Hepatic stellate cell (primary cell): ENCODE measurements at places on chromosomes 6 and 20.
A peak's percentile ranks its signal among the peaks of the same experiment; 100 is the strongest.

- no peak for DNase-seq
Measured at GRCh38 chr6:68710916-68711315, 75.8 kb downstream of the ADGRB3 start.

DNA sequence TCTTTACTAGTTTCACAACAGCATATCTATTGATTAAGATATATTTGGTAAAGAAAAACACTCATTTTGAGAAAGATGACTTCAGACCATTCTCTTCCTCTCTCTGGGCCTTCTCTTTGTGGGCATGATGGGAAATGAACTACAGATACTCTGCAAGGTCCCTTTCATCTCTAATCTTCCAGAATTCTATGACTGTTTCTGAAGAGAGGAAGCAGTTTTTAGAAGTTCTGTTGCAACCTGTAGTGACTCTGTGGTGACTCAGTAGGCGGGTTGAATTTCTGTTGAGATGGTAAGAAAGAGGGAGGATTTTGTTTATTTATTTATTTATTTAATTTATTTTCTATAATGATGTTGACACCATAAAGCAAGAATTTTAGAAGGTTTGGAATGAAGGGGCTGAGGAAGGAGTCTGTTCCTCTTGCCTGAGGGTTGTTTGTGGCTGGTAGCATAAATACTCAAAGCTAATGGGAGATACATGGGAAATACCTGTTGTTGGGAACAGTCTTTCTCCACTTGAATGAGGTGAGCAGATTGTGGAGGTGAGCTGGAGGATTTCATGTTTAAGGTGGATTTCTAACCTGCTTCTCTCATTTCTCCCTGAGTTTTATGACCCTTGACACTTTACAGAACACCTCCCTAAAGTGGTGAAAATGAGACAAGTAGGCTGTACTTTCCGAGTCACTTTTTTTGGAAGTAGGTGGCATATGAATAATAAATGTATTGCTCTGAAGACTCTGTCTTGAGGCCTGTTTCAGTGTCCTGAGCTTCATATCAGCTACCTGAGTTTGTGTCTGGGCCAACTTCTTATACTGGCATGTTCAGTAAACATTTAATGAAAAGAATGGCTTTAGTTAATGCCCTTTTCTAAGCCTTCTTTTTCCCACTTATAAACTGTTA is 15.0 kb downstream of the ACSS2 start:
- peak; percentile 41 for DNase-seq

DNA sequence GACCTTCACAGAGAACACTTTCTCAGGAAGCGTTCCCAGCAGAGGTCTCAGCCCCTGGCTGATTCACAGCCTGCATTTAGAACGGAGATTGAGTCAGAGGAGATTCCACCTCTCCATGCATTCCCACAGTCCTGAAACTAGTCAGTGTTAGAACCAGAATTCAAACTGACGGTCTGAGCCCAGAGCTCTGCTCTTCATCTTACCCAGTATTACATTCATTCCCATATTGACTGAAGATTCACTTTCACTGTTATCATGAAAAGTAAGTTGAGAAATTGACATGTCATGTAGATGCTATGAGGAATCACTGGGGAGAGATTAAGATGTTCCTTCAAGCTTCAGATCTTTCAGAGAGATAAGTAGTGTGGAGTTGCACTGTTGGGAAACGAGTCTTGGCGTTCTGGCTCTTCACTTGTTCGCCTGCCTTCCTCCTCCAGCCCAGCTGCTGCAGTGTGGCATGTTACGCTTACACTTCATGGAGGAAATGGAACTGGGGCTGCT is 28.3 kb downstream of the MAS1 start:
- peak; percentile 19 for DNase-seq

GRCh38 chr20:43988451-43988850 is 73.8 kb downstream of the TOX2 start:
- DNase-seq: no peak

- DNase-seq: no peak
Measured at GRCh38 chr6:109304284-109305015, 77.8 kb downstream of the CD164 start.

DNA sequence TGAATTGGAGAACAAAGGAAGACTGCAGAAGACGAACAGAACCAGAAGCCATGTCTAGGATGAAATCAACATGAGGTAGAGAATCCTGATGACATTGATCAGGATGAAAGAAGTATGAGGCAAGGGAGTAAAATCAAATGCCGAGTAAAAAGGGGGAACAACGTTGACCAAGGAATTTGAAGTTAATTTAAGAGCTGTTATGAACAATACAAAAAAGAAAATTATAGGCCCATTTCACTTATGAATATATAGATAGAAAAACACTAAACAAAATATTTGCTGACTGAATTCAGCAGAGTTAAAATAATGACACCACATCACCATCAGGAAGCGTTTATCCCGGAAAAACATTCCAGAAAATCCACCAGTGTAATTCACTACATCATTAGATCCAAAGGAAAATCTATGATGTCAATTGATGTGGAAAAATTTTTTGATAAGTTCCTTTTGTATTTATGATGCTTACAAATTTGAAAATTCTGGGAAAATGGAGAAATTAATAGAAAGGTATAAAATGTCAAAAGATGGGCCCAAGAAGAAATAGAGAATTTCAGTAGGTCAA is 8.1 kb upstream of the CCN5 start:
- no peak for DNase-seq

- DNase-seq: no peak
Measured at GRCh38 chr20:20331817-20332216, 36.1 kb upstream of the INSM1 start.

DNA sequence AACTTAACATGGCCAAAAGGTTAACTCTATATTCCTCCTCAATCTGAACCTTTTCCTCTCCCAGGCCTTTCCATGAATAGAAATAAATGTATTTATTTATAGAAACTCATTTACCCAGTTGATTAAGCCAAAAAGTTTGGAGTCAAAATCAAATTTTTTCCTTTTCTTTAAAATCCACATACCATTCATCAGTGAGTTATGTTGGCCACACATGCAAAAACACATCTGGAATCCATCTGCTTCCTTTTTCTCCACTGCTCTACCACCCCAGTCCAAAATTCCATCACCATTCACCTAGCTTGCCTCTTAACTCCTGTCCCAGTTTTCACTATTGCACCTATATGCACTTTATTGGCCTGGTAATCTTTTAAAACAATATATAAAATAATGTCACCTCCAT is 62.4 kb upstream of the TMEM200A start:
- peak; percentile 14 for DNase-seq

- DNase-seq: no peak
Measured at GRCh38 chr6:47135772-47136171, 93.6 kb upstream of the ADGRF1 start.

- DNase-seq: no peak
Measured at GRCh38 chr6:31186052-31186734, 15.7 kb upstream of the POU5F1 start.

- no peak for DNase-seq
Measured at GRCh38 chr20:840858-841567, 7.5 kb downstream of the FAM110A start.

GRCh38 chr6:156387472-156387871 is 389.7 kb upstream of the ARID1B start:
- DNase-seq: no peak

- DNase-seq: no peak
Measured at GRCh38 chr20:17460119-17460518, 71.1 kb downstream of the BFSP1 start.

GRCh38 chr6:42428326-42429041 is 23.2 kb downstream of the TRERF1 start:
- no peak for DNase-seq

DNA sequence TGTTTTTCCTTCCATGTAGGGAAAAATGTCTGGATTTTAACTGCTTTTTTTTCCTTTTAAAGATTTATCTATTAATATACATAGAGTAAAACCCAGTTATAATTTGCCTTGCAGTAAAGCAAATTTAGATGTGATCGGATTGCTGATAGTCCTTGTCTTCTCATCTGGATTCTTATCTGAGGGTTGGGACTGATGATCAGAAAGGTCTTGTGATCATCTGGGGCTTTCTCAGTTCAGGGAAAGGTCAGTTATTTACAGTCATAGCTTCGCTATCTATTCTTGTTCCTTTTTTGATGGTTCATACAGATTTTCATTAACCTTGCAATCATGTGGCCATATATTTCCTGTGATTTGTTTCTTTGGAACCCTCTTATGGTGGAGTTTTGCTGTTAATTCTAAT is 63.8 kb upstream of the CLDN20 start:
- DNase-seq: no peak

GRCh38 chr6:29590218-29590808 is 5.4 kb downstream of the OR2H2 start:
- no peak for DNase-seq

DNA sequence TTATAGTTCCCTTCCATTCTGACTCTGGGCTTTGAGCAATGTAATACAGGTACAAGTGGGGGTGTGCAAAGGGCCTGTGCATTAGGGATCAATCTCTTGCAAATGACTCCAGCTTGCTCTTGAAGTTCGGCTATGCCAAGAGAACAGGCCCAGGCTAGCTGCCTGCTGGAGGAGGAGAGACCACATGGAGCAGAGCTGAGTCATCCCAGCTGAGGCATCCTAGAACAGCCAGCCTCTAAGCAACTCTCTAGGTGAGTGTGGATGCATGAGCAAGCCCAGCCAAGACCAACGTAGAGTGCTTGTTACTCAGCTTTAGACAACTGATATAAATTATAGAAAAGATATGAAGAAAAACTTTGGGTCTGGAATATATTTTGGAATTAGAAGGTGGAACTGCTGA is 47.6 kb upstream of the RBM24 start:
- no peak for DNase-seq

GRCh38 chr6:36685166-36685924 is 6.8 kb downstream of the CDKN1A start:
- no peak for DNase-seq

DNA sequence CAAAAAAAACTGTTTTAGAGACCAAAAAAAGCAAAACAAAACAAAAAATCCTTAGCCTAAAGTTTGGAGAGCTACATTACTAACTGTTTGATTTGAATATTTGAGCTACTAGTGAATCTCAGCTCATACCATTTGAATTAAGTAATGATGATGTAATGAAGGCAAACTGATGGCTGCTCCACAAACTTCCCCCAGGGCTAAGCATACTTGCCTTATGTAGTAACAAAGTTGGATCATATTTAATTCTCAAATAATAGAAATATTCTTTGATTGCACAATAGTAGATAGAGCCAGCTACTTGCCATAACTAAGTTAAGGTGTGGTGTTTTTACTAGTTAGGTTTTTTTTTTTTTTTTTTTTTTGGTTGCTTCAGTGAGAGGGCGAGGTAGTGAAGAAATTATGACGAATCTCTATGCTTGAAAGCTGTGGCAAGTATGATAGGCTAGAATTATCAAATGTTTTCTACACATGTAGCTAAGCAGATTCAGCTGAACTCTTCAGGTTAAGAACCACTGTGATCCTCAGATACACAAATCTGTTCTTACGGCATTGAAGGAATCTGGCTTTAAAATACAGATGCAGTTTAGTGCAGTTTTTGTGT is 2.9 kb downstream of the RAB32 start:
- peak; percentile 61 for DNase-seq

DNA sequence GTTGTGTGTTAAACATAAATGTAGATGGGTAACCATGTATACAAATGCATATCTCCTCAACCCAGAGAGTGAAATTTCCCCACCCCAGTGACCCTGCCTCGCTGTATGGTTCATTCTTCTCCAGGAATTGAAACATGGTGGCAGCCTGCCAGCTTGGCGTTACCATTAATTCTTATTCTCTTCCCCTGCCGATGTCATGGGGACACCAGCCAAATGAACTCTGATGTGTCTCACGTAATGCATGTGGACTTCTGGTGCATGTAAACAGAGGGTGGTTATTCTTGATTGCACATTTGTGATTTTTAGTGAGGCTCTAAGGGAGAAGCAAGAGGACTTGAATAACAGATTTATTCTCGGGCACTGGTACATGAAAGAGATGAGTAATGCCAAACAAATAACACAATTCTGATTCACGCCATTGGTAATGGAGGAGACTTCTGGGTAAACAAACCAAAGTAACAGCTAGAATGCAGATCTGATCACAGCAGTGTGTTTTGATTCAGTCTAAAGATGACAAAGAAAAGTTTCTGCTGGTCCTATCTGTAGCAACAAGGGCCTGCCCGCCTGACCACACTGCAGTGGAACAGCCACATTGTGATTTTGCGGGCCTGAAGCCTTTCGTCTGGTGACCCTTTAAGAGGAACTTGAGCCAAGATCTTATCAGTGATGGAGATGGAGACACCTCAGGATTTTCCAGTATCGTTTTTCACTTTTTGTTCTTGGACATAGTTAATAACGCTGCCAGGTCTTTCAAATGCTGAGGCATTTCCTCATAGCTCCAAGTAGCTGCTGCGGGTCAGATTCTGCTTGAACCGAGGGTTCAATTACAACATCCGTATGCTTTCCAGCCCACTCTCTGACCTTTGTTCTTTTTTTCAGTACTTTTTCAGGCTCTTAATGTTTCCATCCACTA is 171.8 kb upstream of the AKAP12 start:
- DNase-seq: peak; percentile 62

DNA sequence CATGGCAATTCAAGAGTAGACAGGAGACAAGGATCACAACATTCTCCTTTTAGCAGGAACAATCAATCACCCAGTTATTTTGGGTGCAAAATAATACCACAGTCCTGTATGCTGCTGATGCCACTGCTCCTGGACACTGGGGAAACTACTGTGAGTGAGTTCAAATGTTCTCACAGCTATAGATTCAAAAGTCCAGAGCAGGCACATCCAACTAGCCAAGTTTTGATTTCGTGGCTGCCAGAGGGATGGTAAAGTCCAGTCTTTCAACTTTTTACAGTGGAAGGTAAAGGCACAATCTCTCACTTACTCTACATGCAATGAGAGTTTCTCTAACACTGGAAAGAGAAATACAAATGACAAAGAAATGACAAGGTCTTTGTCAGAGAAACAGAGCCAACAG is 26.9 kb upstream of the TSHZ2 start:
- no peak for DNase-seq

GRCh38 chr6:86357877-86358276 is 579.5 kb upstream of the HTR1E start:
- DNase-seq: no peak

- DNase-seq: no peak
Measured at GRCh38 chr6:107736713-107737396, 87.3 kb downstream of the SCML4 start.

GRCh38 chr6:17267566-17267965 is 13.6 kb upstream of the RBM24 start:
- DNase-seq: no peak

DNA sequence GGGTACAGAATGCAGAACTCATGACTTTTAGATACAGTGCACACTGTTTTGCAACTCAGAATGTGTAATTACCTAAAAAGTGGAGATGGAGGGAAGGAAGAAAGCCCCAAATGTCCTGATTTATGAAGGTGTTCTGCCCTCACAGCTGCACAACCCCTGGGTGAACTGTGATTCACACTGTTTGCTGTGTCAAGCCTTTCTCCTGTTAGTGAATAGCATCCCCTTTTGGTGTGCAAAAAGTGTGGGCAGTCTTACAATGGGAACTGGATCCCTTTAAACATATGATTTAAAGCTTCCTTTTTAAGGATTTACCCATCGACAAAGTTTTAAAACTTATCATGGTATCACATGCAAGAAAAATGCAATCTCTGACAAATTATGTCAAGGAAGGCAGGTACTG is 633.4 kb upstream of the EPHA7 start:
- DNase-seq: no peak
